ENCODE measurements at places on chromosomes 5 and 9.

DNA sequence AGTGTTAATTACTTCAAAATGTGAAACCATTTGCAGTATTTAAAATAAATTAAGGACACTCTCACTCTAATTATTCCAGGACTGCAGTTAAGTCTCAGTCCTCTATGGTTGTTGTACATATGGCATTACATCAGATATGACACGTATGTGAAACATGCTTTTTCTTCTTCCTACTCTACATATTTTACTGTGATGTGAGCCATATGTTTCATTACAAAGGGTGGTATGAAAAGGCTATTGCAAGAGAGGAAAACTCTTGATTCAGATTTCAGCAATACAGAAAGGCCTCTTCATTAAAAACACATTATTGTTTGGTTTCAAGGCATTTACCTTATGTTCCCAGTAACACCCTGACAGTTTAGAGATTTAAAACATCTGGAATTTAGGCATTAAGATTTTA, 964.5 kb upstream of the DMAC1 start:
- no peak for DNase-seq

- DNase-seq, result no peak
Observed at GRCh38 chr5:11602298-11602697, 301.9 kb downstream of the CTNND2 start.

- no peak for DNase-seq
Observed at GRCh38 chr9:134420974-134421432, 94.7 kb downstream of the RXRA start.

- DNase-seq, result no peak
Observed at GRCh38 chr5:146284016-146284415, 54.6 kb upstream of the POU4F3 start.

- DNase-seq, result no peak
Observed at GRCh38 chr5:125129151-125129806, 382.8 kb upstream of the ZNF608 start.

- DNase-seq, result no peak
Observed at GRCh38 chr9:136467766-136468165, 15.1 kb downstream of the SEC16A start.

All from activated CD8-positive, alpha-beta memory T cell treated with anti-CD3 and anti-CD28 coated beads for 1 hour (primary cell).